ENCODE measurements at places on chromosomes 5 and 9. TPM values are rescaled to one million over a fixed set of nuclear protein-coding genes. Genes with fewer than 3 reads are reported as not detected.

The NCS1 gene
- 2.5 TPM for total RNA-seq

The CKMT2 gene
- 9.1 TPM for total RNA-seq

The INSL6 gene
- not detected for total RNA-seq

The CORO2A gene
- total RNA-seq: 4.4 TPM

All from omental fat pad (tissue), 4 donors.